CD4-positive, alpha-beta T cell treated with Interleukin-4 for 1 hour (primary cell): ENCODE measurements at places on chromosomes 6 and 20.
A peak's percentile ranks its signal among the peaks of the same experiment; 100 is the strongest.

- DNase-seq, result no peak
These were observed 158.0 kb downstream of the DST start for GRCh38 chr6:56484669-56485068.

DNA sequence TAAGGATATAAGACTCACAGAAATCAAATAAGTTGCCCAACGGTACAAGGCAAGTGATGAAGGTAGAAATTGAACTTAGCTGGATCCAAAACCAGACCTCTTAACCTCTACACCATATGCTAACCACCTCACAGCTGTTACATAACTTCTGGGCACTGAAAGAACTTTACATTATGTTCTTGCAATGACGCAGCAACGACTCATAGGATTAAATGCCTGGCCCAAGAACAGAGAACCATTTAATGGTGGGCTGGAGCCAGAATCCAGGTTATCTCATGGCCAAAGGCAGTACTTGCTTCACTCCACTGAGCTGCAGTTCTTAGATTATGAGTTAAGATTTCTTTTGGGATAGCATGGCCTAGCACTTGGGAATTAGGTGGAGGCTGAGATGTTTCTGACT, 4.4 kb downstream of the TRMT6 start:
- no peak for DNase-seq

- no peak for DNase-seq
These were observed 36.4 kb upstream of the RNF144B start for GRCh38 chr6:18350712-18351111.

DNA sequence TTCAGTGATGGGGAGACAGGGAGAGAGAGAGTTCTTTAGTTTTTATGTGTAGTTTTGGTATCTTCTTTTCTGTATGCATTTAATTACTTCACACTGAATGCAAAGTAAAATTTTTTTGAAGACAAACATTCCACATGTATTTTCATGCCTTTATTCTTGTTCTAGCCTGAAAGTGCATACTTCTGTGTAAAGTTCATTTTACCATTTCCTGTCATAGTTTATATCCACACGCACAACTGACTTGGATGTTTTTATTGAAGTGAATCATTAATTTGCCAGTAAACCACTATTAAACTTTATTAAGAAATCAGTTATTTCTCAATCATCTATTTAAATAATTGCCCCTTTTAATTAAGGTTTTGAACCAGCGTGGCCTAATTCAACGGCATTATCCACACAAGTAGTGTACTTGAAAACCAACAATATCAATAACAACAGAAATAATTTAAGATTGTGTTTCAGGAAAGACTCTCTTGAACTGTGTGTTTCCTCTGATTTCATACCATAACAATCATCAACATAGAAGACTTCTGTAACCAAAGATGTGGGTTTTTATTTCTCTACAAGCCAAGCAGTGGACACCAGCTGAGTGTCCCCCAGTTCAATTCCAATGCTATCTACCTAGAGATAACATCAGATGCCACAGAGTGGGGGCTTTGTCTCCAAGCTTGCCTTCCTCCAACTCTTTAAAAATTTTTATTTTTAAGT, 512.7 kb upstream of the JAG1 start:
- no peak for DNase-seq

- peak; percentile 25 for DNase-seq
These were observed 196.9 kb upstream of the ZNF184 start for GRCh38 chr6:27669624-27670301.

- no peak for DNase-seq
These were observed 101.5 kb upstream of the DUSP22 start for GRCh38 chr6:190596-191395.

DNA sequence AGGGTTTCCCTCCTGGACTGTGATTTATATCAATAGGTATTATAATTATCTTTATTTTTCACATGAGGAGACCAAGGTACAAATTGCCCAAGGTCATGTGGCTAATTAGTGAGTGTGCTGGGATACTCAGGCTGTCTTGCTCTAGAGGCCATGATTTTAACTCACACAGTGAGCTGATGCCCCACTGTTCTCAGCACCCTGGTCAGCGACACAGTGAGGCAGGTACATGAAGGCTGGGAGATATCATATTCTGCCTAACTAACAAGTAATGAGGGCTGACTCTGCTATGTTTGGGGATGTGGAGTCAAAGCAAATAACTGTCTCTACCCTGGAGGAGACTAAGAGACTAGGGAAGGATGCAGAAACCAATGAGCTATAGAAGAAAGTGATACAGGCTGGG, 501.1 kb downstream of the PTPRT start:
- DNase-seq, result no peak

DNA sequence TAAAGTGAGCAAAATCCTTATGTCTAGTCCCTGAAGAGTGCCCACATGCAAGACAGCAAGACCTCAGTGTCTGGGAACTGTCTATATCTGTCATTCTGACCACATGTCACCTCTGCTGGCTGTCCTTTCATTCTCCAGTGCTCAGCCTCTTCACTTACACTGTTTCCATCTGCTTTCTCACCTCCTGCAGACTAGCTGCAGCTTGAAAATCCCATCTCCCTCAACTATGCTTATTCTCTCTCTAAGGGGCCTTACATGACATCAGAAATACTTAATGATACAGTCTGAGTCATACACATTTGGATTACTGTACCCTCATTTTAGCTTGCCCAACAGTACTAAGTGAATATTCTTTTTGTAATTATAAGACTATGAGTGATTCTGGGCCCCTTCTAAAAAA, 587.8 kb downstream of the EPM2A start:
- DNase-seq, result no peak

GRCh38 chr6:3317741-3318211, 59.0 kb downstream of the PSMG4 start:
- DNase-seq, result no peak

DNA sequence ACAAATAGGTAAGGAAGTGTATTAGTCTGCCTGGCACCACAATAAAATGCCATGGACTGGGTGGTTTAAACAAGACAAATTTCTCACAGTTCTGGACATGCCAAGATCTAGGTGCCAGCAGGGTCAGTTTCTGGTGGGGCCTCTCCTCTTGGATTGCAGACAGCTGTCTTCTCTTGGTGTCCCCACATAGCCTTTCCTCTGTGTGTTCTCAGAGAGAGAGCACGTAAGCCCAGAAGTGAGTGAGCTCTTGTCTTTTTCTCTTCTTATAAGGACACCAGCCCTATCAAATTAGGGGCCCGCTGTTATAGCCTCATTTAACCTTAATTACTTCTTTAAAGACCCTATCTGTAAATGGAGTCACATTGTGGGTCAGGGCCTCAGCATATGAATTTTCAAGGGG, 28.3 kb downstream of the SMPDL3A start:
- no peak for DNase-seq

DNA sequence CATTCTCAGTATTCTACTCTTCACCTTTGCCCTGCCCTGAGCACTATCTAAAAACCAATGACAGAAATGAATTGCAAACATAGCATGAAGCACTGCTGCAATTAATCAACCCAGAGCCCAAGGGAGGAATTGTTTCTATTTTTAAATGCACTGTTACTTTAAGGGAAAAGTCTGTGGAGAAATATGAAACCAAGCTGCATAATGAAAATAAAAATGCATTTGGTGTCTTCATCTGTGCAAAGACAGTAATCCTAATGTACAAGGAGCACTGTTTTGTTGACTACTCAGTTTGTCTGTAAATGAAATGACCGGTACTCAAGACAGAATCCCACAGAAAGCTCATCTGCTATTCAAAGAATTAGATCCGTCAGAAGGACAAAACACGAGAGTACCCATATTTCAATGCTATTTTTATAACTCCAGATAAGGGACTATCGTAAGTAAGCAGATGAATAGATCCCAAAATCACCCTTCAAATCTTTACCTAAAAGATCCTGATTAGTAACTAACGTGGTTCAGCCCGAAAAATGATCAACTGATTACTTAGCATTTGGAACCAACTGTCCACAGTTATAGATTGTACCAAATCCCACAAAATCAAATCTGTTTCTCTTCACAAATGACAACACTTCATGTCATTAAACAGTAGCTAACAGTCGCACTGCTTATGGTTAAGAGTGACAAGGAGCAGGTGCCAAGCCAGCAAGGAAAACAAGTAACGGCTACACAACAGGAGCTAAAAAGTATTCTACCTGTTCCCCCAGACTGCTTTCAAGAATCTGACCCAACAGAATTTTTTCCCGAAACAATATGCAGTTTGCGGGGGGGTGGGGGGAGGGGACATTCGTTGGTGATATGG, 2.4 kb downstream of the KIF13A start:
- DNase-seq, result no peak

DNA sequence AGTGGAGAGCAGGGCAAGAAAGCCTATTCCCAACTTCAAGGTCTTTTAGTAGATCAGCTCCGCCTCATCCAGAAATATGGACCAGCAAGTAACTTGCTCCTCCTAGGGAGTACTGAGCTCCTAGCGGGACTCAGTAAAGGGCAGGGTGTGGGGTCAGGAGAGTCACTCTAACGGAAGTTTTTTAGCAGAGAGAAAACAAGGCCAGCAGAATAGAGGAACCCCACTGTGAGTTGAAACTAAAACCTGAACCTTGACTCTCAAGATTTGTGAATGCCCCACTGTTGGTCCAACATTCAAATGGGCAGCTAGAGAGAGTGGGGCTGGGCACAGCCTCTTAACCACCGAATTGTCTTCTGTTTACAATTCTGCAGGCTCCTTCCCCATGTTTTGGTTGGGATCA, 244.8 kb downstream of the FARS2 start:
- DNase-seq, result no peak

- DNase-seq, result no peak
These were observed 10.6 kb downstream of the PYGB start for GRCh38 chr20:25258476-25258805.

DNA sequence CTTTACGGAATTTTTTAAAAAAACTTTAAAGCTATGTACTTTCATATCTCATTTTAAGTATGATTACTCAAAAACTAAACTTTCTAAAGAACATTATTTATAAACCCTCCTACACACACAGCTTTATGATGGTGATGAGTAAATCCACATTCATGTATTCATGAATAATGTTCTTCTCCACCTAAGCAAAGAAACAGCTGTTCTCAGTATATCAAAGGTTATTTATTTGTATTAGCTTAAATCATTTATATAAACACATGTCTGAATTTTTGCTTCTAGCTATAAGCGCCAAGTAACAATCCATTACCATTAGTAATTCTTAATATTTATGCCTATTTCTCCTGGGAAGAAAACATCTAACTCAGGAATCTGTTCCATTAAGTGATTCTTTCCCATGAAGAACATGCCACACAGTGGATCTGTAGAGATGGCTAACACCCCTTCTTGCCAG, 63.3 kb downstream of the SMLR1 start:
- DNase-seq, result no peak

GRCh38 chr6:149024361-149024760, 277.5 kb downstream of the UST start:
- no peak for DNase-seq

DNA sequence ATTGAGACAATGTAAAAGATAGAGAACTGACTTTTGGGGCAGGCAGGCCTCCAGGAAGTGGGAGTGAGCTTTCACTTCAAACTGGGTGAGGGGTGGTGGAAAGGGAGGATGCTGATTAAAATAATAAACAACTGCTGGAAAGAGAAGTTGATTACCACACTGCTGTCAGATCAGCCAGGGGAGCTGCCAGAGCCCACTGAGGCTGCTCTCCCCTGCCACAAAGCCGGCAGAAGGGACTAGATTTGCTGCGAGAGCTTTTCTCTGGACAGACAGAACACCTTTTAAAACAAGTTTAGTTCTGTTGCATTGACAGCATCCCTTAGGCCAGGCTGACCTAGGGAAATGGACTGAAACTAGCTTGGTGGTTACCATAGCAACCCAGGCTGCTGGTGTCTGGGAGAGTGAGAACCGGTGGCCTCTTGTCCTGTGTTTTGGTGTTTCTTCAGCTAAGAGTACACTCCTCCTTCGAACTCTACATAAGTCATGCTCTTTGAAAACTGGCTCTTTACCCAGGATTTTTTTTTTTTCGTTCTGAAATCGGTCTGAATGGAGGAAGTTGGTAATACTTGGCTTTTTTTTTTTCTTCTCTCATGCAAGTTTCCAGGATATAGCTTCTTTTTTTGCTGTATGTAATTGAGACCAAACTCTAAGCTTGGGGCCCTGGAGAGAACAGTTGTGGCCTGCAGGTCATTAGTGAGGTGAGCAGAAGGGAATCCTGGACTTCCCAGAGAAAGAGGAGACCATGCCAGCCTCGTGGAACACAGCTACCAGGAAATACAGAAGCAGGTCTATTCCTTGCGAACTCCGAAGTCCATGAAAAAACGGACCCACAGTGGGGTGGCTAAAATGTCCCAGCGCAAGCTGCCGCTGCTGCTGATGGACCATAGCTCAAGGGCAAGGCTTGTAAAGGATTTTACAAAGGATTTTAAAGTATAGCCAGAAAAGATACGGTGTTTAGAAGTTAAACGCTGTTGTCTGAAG, 374.4 kb downstream of the UTRN start:
- peak; percentile 38 for DNase-seq

GRCh38 chr6:33983109-33983716, 162.7 kb downstream of the GRM4 start:
- DNase-seq, result peak; percentile 12

- DNase-seq, result no peak
These were observed 18.0 kb downstream of the STX7 start for GRCh38 chr6:132494954-132495353.

- DNase-seq, result no peak
These were observed 31.3 kb downstream of the GPRC6A start for GRCh38 chr6:116797585-116797984.

GRCh38 chr6:155444120-155444917, 11.3 kb downstream of the NOX3 start:
- DNase-seq, result no peak

DNA sequence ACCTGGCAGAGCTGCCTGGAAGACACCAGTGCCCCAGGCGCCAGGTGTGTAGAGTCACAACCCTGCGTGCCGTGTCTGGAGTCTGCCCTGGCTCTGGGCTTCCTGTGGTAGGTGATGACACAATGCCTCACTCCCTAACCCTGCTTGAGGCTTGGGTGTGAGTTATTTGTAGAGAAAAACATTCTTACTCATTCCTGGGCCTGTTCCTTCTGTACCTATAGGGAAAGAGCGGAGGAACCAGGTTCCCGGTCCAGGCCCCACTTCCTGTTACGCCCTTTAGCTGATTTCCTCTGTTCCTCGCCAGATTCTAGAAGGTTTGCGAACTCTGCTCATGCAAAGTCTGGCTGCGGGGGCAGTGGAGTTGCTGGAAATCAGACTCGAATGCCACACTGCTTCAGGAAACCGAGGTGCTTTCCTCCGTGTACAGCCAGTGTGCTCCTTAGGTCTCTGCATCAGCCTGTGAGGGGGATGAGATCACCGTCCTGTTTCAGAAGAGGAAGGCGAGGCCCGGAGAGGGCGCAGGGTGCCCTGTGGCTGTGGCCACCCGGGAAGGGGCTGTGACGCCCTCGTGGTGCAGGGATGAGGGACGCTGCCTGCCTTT, 67.1 kb upstream of the DUSP22 start:
- DNase-seq, result peak; percentile 42

- DNase-seq, result no peak
These were observed 82.0 kb downstream of the PKIB start for GRCh38 chr6:122692175-122692598.

- no peak for DNase-seq
These were observed 95.2 kb downstream of the KIF13A start for GRCh38 chr6:17892097-17892686.

DNA sequence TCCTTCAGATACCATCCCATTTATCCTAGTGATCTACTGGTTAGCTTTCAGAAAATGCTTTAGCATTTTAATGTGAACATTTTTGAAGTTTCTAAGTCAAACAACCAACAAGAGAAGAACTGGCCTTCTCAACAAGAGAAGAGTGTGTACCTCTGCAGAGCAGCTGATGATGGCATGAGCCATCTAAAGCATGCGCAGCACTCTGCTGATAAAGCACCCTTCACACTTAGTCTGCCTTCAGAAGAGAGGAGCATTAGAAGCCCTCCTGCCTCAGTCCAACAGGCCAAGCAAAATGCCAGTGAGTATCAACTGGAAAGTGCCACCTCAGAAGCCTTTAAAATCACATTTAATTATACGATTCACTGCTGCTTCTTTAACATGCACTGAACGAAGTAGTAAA, 169.2 kb downstream of the BTBD9 start:
- no peak for DNase-seq
